Pulmonary artery endothelial cell (primary cell): ENCODE measurements at places on chromosomes 7 and 10. TPM values are rescaled to one million over a fixed set of nuclear protein-coding genes. Genes with fewer than 3 reads are reported as not detected.

GRCh38 chr10:443459-443858, 246.0 kb downstream of the DIP2C start:
- DNase-seq, result no peak

LRRC61 gene
- total RNA-seq, result 0.07 and 0.25 TPM in 2 replicates

GRCh38 chr7:3244241-3244814, 56.7 kb upstream of the SDK1 start:
- DNase-seq, result no peak

DNA sequence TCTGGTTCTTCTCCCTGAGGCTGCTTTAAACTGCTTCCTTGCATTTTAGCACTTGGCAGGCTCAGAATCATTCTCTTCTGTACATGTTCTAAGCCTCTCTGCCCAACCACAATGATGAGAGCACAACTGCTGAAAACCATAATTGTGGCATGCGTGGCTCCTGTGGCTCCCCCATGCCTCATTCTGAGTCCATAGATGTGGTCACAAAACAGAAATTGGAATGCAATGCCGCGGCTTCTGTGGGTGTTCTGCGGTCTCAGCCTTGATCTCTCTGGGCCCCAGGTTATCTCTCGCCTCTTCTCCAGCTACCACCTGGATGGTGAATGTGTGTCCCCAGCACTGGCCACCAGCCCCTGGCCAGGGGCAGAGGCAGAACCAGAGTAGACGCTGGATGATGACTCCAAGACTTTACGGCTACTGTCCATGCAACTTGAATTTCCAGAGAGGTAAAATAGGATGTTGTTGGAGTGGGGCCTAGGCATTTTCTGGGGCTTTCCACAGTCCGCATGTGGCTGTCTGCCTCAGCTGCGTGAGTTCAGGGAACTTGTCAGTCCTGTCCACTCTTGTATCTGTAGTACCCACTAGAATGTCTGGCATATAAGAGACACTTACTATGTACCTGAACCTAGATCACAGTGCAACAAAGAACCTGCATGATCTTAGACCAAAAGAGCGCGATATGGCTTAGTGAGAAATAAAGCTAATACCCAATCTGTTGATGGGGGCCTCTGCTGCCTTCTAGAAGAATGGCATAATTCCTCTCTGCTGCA, 52.4 kb upstream of the ADRB1 start:
- no peak for DNase-seq

GRCh38 chr7:150994141-150994837, 3.5 kb downstream of the NOS3 start:
- peak; percentile 75 for DNase-seq

AEBP1 gene
- 2.6 and 5.4 TPM in 2 replicates for total RNA-seq

DNA sequence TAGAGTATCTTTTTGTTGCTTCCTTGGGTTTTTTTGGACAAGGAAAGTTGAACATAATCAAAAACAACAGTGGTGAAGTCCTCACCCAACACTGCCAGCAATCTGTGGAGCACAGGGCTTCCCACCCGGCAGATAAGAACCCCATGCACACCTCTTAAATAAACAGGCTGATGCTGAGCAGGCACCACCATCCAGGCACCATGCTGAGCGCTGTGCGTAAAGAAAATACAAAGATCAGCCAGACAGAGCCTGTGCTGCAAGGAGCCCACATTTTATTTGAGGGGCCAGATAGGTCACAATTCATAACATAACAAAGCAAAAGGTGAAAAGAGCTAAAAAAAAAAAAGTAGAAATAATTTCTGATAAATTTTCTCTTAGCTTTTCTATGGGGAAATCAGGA, 231.2 kb downstream of the PTPRN2 start:
- DNase-seq, result no peak

DNA sequence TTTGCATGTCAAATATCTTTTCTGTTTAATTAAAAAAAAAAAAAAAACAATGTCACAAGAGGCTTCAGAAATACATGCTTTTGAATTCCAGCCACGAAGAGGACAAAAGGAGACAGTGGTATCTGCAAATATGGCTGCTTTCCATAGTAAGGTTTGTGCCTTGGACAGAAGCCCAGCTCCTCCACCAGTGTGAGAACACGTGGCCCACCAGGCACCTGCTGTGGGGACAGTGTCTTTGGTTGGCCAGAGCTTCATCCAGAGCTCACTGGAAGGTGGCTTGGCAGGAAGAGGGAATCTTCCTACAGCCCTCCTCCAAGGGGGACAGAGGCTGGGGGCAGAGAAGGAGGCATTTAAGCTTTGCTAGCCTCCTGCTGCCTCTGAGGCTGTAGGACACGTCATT, 144.6 kb downstream of the GLCCI1 start:
- no peak for DNase-seq

GRCh38 chr10:61633665-61634064, 29.1 kb upstream of the CABCOCO1 start:
- DNase-seq, result no peak

GRCh38 chr10:71752391-71753090, 20.8 kb downstream of the VSIR start:
- no peak for DNase-seq
